ENCODE measurements at places on chromosomes 16 and 17.
A peak's percentile ranks its signal among the peaks of the same experiment; 100 is the strongest.

DNA sequence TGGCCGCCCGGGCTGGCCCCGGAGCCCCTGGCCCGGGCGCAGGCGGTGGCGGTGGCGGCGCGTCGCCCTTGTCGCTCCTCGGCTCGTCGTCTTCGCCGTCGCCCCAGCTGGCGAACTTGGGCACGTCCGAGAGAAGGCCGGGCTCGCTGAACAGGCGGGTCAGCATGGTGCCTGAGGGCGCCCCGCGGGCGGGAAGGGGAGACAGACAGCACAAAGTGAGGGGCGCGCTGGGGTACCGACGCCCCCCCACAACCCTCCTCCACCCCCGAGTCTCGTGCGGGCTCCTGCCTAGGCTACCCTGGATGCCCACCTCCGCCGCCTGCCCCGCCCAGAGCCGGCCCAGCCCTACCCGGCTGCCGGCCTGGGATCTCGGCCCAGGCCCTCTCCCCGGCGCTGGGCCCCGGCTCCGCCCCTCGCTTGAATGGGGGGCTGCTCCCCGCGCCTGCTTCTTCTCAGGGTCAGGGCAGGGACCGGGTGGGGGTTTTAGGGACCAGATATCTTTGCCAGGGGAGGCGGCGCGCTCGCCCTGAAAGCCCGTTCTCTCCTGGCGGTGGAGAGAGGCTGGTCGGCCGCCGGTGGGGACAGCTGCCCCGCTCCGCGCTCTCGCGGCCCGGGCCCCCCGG lies 1.2 kb downstream of the NEUROD2 start:
- peak; percentile 57 for DNase-seq

- DNase-seq: no peak
Measured at GRCh38 chr16:25258861-25259179, 1.2 kb upstream of the ZKSCAN2 start.

- DNase-seq: no peak
Measured at GRCh38 chr16:86091976-86092375, 193.0 kb downstream of the IRF8 start.

- DNase-seq: peak; percentile 88
Measured at GRCh38 chr16:69112285-69113129, 7.1 kb downstream of the HAS3 start.

GRCh38 chr16:88510091-88510994 lies 57.3 kb downstream of the ZFPM1 start:
- DNase-seq: no peak

DNA sequence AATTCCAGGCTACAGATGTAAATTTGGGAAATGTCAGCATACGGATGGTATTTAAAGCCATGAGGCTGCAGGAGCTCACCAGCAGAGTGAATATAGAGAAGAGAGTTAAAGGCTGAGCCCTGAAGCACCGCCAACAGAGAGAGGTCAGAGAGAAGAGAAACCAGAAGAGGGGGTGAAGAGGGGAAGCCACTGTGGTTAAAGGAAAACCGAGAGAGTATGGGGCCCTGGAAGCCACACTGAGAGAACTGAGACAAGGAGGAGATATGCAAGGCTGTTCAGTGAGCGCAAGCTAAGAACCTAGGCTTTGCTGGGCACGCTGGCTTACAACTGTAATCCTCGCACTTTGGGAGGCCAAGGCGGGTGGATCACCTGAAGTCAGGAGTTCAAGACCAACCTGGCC lies 24.6 kb downstream of the COPRS start:
- DNase-seq: no peak

DNA sequence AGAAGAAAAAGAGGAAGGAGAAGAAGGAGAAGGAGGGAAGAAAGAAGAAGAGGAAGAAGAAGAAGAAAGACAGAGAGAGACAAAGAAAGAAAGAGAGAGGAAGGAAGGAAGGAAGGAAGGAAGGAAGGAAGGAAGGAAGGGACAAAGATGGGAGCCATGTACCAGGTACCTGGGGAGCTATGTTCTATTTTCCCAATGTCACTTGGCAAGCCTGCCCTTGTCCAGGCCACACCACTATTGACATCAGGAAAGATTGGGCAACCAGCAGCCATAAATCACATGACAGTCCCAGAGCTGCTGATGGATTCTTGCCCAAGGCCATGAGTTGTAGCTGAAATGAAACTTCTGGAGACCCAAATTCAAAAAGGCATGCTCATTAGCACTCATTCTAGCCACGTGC lies 2.7 kb upstream of the CES1 start:
- no peak for DNase-seq

GRCh38 chr17:32356750-32357149 lies 6.8 kb downstream of the ZNF207 start:
- DNase-seq: no peak

GRCh38 chr17:10613775-10614513 lies 43.2 kb downstream of the MYH3 start:
- no peak for DNase-seq

DNA sequence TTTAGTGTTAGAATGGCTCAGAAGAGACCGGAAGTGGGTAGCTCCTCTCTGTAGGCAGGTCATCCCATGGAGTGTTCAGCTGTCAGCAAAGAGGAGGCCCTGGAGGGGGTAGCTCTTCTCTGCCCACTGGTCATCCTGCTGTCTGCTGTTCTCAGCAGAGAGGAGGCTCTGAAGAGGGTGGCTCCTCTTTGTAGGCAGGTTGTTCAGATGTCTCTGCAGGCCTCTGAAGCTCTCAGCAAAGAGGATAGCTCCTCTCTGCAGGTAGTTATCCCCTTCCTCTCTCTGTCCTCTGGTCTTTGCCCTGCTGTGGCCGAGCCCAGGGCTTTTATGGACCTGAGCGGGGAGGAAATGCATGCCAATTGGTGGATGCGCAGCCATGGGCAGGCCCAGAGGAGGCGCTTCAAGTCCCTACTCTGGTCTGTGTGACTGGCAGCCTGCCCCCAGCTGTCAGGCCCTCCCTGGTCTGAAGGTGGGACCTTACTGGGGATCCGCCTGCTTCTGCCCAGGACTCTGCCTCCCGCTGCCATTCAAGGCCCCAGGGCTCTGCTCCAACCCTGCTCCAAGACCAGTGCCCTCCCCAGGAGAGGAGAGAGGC lies 32.5 kb upstream of the FA2H start:
- DNase-seq: no peak

GRCh38 chr16:53007095-53007494 lies 45.6 kb downstream of the CHD9NB start:
- no peak for DNase-seq

- DNase-seq: peak; percentile 27
Measured at GRCh38 chr16:82439678-82440293, 187.0 kb upstream of the CDH13 start.

DNA sequence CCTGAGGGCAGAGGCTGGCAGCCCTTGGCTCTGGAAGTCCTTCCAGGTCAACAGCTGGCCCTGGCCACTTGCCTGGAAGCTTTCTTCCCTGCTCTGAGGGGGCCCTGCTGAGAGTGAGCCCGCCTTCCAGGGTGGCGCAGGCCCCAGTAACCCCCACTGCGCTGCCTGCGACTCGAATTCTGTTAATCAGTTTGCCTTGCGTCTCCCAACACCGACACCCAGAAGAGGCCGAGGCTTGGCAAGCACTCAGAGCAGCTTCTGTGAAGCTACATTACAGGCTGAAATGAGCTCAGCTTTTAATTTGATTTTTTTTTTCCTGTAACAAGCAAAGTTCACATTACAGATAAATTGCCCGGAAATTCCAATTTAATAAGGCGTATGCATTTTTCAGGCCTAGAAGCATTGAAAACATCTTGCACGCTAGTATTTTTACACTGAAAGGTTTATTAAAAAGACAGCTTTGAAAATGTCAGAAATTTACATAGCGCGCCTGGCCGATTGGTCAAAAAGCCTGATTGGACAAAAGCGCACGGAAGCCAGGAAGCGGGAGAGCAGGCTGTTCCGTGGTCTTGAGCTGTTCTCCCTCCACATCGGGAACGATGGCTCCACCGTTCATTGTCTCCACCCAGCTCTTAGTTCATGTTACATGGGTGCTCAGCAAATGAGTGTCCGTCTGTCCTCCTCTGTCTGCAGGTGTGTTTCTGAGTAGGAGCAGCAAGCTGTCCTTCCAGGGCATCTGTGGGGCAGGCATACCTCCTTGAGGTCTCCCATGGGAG lies 65.5 kb upstream of the HSBP1 start:
- DNase-seq: no peak

GRCh38 chr16:84836967-84837366 lies 17.2 kb downstream of the CRISPLD2 start:
- no peak for DNase-seq

DNA sequence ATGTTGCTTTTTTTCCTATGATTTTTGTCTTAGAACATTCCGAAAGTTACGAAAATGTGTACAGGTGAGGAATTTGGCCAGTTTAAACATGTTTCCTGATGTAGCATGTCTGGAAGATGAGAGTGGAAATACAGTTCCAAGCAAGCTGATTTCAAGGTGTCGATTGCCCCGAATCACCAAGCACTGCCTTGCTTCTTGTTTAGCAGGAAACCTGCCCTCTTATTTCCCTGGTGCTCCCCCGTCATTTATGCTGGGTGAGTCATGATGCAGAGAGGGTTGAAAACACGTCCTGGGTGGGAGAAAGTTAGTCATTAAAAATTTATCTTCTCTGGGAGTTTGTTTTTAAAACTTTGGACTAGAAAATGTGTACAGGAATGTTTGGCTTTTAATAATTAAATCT lies 608.6 kb upstream of the EEF2KMT start:
- DNase-seq: no peak

- no peak for DNase-seq
Measured at GRCh38 chr16:27214084-27214961, 11.0 kb downstream of the KDM8 start.

DNA sequence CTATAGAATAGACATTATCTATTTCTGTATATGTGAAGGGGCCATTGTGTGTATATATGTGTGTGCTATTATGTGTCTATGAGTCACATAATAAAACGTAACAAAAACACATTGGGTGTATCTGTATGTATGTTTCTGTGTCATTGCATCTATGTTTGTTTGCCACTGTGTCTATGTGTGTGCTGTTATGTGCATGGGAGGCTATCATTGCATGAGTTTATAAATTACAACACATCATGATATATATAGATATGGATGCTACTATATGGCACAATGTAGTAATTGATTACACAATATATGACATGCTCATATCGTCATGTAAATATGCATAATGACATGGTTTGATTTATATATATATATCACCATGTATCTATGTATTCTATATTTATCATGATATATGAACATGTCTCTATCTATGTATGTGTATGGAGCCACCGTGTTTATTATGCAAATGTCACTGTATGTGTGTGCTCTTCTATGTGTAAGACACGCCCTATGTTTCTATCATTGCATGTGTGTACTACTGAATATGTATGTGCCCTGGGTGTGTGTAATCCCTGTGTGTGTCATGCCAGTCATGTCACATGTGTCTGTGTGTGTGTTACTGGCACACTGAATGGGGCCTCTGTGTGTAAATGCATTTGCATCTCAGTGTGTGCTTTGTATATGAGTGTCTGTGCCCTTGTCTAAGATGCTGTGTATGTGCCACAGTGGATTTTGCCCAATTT lies 1.4 kb upstream of the TSPOAP1 start:
- DNase-seq: no peak

GRCh38 chr17:3665834-3666233 lies 2.5 kb downstream of the TAX1BP3 start:
- DNase-seq: no peak

- DNase-seq: no peak
Measured at GRCh38 chr17:39095309-39095686, 56.1 kb downstream of the PLXDC1 start.

DNA sequence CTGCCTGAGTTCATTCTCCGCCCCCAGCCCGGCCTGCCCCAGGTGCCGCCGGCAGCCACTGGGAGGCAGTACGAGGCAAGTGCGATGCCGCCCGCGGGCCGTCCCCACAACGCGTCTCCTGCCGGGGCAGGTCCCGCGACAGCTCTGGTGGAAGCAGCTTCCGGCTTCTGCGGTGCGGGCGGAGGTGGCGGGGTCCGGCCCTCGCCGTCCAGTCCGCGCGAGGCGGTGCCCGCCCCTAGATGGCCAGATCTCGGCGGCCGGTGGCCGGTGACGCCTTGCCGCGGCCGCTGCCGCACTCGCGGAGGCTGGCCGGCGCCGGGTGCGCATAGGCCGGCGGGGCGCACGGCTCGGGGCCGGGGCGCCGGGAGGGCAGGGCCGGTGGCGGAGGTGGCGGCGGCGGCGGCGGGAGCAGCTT lies 1.8 kb downstream of the GJD3 start:
- peak; percentile 91 for DNase-seq

DNA sequence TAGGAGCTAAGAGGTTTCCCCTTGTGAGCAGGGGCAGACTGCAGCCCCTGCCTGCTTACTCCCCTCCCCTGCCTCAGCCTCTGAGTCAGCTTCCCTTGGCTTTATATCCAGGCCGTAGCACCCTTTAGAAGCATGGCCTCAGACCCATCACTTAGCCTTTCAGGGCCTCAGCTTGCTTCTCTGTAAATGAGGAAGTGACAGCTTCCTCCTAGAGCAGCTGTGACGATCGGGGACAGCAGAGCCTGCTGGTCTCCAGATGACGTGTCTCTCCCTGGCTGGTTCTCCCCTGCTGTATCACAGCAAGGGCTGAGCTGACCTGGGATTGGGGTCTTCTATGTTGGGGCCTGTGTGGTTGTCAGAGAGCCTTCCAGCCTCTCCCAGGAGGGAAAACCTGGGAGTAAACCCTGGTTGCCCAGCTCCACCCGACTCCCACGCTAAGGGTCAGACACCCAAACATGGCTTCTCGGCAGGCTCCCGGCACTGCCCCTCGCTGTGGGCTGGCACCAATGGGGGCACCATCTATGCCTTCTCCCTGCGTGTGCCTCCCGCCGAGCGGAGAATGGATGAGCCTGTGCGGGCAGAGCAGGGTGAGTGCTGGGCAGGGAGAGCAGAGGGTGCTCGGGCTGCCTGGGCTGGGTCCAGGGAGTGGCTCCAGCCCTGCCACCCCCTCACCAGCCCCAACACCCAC lies 16.3 kb upstream of the MYO15B start:
- DNase-seq: peak; percentile 46

DNA sequence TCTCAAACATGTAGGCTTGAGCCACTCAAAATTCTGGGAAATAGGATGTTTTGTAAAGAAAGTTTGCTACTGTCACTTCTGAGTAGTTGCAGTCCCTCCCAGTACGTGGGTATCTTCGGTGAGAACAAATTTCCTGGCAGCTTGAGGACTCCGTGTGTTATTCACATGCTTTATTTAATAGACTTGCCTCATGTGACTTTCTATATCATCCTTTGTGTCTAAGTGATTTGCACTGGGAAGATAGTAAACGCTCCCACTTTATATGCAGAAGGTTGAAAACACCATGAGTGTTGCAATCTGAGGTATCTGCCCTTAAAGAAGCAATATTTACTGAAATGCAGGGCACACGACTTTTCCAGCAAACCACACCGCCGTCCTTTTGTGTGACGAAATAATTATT lies 643.7 kb downstream of the MAF start:
- DNase-seq: no peak

GRCh38 chr17:73340093-73340596 lies 28.3 kb upstream of the CDC42EP4 start:
- no peak for DNase-seq

DNA sequence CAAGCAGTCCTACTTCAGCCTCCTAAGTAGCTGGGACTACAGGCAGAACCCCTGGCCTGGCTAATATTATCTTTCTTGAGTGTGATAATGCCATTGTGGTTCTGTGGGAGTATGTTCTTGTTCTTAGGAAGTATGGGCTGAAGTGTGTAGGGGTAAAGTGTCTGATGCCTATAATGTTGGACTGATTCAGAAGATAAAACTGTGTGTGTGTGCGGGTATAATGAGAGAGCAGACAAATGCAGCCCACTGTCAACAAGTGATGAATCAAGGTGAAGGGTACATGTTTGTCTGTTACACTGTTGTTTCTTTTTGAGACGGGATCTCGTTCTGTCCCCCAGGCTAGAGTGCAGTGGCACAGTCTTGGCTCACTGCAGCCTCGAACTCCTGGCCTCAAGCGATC lies 127.5 kb downstream of the CLEC16A start:
- no peak for DNase-seq

Data from glutamatergic neuron (in vitro differentiated cells).